ENCODE measurements at places on chromosomes 11 and 22.

GRCh38 chr11:79047321-79047720 lies 393.5 kb downstream of the TENM4 start:
- DNase-seq, result no peak

- no peak for DNase-seq
Measured at GRCh38 chr11:71934213-71934612, 5.4 kb downstream of the RNF121 start.

GRCh38 chr11:114167771-114168448 lies 108.4 kb downstream of the ZBTB16 start:
- no peak for DNase-seq

- DNase-seq, result no peak
Measured at GRCh38 chr22:26432619-26433311, 3.7 kb downstream of the ASPHD2 start.

DNA sequence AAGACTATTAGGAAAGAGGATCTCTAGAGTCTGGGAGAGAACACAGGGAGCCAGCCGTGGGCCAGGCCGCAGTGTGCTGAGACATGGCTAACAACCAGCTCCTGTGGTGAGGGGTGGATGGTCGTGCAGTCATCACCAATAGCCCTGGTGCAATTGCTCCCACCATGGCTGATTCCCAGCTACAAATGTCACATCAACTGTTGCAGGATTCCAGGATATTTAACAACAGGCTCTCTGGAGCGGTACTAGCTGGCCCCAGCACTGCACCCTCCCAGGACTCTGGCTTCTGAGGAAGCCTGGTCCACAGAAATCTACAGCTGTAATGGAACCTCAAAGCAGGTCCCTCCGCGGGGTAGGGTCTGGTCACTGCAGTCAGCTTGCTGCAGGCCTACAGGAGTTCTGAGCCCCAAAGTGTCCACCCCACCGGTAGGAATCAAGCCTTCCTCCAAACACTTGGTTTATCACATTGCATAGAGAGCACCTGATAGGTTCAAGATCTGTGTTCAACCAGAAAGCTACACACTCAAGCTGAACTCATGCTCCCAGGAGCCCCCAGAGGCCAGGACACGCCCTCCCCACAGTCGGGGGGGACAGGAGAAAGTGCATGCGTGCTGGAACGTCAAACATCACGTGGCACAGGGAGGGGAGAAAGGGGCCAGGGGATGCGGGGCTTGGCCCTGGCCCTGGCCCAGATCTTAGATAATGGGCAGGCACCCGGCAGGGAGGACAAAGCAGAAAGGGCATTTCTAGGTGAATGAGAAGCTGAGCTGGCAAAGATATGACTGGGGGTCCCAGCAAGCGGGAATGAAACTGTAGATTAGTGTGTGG lies 609.0 kb downstream of the TBC1D22A start:
- DNase-seq, result no peak

GRCh38 chr11:13102865-13103539 lies 93.9 kb downstream of the RASSF10 start:
- no peak for DNase-seq

- DNase-seq, result no peak
Measured at GRCh38 chr22:44979154-44979553, 30.7 kb downstream of the PHF21B start.

DNA sequence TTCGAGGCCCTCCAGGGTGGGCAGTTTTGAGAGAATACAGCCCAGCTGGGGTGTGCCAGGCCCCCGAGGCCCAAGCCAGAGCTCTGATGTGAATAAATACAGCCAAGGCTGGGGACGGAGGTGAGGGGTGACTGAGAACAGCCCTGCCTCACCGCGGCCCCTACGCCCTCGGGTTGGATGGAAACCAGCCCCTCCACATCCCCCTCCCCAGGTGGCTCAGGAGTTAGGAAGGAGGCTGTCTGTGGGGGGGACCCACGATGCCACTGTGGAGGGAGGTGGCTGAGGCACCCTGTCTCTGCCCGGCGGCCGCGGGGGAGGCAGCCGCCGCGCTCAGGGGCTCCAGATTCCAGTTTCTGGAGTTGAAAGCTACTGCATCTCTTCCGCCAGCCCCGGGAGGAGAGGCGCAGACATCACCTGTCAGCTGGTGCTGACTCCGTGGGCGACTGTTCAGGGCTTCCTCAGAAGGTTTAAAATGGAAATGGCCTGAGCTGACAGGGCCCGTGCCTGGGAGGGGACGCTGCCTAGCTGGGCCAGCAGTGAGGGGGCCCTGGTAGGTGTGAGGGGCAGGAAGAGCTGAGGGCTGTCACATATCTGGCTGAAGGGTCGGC lies 1.4 kb downstream of the FLRT1 start:
- DNase-seq, result no peak

GRCh38 chr22:32733196-32733768 lies 68.2 kb upstream of the TIMP3 start:
- DNase-seq, result no peak

GRCh38 chr11:77049026-77049425 lies 14.8 kb downstream of the B3GNT6 start:
- DNase-seq, result no peak

DNA sequence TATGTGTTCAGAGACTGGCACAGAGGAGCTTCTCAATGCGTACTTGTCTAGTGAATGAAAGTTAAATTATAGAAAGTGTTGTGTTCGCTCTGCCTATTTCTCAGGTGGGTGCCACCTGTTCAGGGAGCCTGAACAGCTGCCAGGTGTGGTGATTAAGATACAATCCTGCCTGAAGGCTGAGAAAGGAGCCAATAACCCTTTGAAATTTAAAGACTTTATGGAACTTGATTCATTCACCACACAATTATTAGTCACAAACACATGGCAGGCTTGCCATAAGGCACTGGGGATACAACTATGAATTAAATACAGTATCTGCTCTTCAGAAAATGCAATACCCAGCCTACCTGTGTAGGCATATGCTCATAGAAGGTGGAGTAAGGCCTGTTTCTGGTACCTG lies 92.9 kb upstream of the AMOTL1 start:
- no peak for DNase-seq

- DNase-seq, result no peak
Measured at GRCh38 chr22:35324762-35325161, 25.1 kb downstream of the TOM1 start.

GRCh38 chr22:17764036-17764435 lies 10.2 kb downstream of the BID start:
- DNase-seq, result no peak

- no peak for DNase-seq
Measured at GRCh38 chr22:37843741-37844089, 419 bp downstream of the ANKRD54 start.

GRCh38 chr11:70504246-70505020 lies 106.1 kb downstream of the CTTN start:
- no peak for DNase-seq

GRCh38 chr11:79212741-79213190 lies 228.1 kb downstream of the TENM4 start:
- peak; percentile 42 for DNase-seq

DNA sequence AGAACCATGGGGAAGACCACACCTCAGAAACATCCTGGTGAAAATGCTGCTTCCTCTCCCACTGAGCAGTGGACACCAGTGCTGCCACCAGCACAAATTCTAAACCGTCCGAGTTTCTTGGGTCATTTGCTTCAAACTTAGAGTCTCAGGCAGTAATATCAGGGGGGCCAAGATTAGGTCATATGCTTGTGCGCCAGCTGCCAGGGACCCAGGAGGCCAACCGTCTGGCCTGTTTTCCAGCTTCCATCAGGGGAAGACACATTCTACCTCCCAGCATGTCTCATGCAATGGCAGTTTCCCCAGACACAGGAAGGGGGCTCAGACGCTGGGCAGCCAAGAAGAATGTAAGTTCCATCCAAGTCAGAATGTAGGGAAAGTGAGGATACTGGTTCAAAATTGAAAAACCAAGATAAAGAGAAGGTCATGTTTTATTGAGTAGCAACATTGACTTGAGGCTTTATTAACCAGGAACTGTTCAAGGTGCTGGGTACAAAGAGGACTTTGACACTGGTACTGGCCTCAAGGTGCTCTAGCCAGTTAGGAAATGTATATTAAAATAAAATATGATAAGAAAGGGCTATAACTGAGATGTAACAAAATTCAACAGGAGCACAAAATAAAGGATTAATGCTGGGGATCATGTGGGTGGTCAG lies 59.7 kb upstream of the EED start:
- DNase-seq, result no peak

GRCh38 chr22:23591846-23592245 lies 11.8 kb upstream of the IGLL1 start:
- DNase-seq, result no peak

DNA sequence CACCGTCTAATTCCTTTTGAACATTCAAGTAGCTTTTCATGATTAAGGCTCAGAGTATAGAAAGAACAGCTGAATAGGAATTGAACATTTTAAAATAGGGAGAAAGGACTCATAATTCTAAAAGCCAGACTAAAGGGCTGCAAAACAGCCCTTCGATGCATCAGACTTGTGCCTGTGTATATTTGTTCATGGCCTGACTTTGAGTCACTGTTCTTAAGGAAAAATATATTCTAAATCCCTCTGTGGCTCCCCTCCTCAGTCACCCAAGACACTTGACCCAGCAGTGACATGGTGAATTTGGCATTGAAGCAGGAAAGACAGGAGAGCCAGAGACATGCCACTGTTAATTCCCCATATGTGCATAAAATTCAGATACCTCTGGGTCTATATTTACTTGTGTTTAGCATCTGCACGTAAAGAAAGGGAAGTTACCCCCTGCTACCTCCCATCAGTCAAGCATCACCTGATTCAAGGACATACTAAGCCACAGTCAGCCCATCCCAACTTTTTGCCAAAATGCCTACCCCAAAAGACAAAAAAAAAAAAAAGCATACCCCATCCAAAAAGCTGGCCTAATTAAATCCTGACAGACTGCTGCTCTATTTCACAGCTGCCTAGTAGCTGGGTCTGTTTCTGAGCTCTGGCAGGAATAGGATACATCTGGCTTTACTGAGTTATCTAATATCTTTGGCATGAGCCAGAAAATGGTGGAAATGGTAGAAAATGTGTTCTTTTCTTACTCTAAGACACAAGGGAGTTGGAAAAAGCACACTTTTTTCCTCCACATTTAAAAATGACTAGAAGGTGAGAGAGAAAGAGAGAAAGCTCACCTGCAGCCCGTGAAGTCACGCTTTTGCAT lies 93.5 kb downstream of the COMMD9 start:
- DNase-seq, result no peak

- no peak for DNase-seq
Measured at GRCh38 chr22:19129871-19130270, 1.2 kb upstream of the TSSK2 start.

DNA sequence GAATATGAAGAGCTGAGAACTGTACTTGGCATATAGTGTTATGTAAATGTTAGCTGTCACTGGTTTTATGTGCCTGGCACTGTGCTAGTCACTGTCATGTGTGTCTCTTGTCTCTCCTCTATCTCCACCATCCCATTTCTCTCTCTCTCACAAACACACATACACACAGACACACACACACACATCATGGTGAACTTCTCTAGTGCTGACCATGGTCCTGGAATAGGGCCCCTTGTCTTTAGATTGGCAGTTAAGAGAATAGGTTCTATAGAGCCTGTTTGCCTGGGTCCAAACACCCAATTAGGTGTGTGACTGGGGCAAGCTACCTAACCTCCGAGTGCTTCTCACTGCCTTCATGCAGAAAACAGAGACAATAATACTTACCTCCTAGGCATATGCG lies 109.7 kb upstream of the NARS2 start:
- DNase-seq, result no peak

Data from Daoy (cell line).